ENCODE measurements at places on chromosomes 3 and 15. TPM values are rescaled to one million over a fixed set of nuclear protein-coding genes. Genes with fewer than 3 reads are reported as not detected.

GRCh38 chr3:180776433-180776832 is 97.1 kb upstream of the CCDC39 start:
- DNase-seq: no peak

DNA sequence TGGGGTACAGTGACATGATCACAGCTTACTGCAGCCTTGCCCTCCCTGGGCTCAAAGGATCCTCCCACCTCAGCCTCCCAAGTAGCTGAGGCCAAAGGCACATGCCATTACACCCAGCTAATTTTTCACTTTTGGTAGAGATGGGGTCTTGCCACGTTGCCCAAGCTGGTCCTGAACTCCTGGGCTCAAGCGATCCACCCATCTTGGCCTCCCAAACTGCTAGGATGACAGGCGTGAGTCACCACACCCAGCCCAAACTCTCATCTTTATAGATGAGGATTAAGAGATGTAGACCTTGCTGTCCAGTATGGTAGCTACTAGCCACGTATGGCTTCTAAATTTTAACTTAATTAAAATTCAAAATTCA is 4.4 kb upstream of the ABHD5 start:
- no peak for DNase-seq

DNA sequence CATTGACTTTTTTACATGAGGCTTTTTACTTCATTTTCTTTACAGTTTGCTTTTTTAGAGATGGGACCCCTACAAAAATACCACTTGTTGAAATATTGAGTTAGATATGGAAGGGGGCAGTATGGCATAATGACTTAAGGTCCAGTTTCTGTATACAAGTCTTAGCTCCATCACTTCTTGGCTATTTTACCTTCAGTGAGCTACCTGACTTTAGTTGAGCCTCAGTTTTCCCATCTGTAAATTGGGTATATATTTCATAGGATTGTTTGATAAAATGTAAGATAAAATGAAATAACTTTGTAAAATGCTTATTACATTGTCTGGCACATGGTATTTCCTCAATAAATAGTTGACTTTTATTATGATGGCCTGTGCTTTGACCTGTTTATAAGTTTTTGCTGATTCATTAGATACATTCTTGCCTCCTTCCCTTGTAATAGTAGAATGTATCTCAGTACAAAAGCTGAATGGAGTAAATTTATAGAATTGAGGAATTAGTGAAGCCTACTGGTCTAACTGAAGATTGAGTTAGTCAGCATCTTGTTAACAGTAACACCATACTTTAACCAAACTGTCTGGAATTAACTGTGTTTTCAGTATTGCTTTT is 27.6 kb downstream of the TBC1D23 start:
- DNase-seq: no peak

Gene SLC28A2
- total RNA-seq: not detected

- DNase-seq: no peak
Observed at GRCh38 chr3:16888785-16889607, 4.2 kb downstream of the PLCL2 start.

DNA sequence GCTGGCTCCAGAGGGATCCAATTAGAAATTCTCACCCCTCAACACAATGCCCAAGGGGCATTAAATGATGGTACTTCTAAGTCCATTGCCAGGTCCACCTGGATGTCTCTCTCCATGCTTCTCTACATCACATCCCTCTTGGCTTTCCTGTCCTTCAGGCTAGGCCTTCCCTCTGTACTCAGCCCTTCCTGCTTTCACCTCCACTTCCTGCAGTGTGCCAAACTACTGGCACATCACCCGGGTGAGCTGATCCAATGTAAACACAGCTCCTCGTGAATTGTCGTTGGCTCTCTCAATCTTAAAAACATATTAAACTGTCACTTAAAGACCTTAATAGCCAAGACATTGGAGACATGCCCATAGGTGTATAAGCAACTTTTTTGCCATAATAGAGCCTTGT is 4.0 kb downstream of the LMCD1 start:
- no peak for DNase-seq

- DNase-seq: no peak
Observed at GRCh38 chr15:42239528-42240182, 31.6 kb upstream of the VPS39 start.

GRCh38 chr3:196688349-196688748 is 23.7 kb downstream of the CEP19 start:
- DNase-seq: peak; percentile 69

DNA sequence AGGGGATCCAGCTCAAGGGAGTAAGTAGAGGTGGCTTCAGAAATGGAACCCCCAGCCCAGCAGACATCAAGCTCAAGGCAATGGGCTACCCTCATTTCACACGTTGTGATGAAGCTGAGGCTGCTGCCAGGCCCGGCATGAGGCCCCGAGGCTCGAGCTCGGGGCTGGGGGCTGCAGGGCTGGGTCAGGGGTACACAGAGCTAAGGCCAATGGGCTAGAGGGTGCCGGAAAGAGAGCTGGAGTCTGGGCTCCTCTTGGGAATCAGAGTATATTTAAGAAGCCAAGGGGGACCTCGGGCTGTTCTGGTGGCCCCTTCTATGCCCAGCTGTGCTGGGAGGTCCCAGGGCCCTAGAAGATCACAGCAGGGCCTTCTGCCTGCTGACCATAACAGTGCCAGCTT is 7.4 kb downstream of the PRSS50 start:
- peak; percentile 32 for DNase-seq

GRCh38 chr3:125125821-125126245 is 70.0 kb upstream of the HEG1 start:
- no peak for DNase-seq

- no peak for DNase-seq
Observed at GRCh38 chr3:178880274-178880673, 191.3 kb downstream of the ZMAT3 start.

Gene HRH1
- 5.3 TPM for total RNA-seq

Gene NR2E3
- not detected for total RNA-seq

- DNase-seq: no peak
Observed at GRCh38 chr3:73484656-73485248, 140.0 kb downstream of the PDZRN3 start.

DNA sequence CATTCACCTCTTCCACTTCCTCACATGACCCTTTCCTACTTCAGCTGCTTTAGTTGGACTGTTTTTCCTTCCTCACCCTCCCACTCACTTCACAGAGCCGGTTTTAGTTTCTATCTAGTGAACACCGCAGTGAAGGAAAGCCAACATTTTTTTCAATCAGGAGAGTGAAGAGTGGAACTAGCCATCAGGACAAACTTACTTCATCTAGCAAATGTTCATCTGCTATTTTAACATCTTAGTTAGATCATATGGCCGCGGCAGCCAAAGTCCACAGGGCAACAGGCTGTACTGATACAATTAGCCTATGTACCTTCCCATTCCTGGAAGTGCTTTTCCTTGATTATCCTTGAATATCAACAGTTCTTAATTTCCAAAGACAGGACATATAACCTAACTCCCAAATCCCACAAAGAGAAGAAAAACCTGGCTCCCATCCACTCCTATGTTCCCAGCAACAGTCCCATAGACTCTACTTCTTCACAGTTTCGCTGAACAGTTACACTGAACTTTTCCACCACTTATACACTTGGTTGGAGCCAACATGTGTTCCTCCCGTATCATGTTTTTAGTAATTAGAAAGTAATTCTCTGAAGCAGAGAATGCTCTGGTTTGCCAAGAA is 456.2 kb upstream of the THBS1 start:
- no peak for DNase-seq

Gene BRK1
- 126 TPM for total RNA-seq

GRCh38 chr3:99541181-99541580 is 97.2 kb upstream of the COL8A1 start:
- DNase-seq: no peak

Gene ADAM10
- 64.6 TPM for total RNA-seq

- no peak for DNase-seq
Observed at GRCh38 chr3:66603151-66603611, 102.4 kb upstream of the LRIG1 start.

Gene CTXN2
- total RNA-seq: not detected

GRCh38 chr3:36786921-36787890 is 22.9 kb upstream of the DCLK3 start:
- DNase-seq: no peak

GRCh38 chr15:59281699-59282098 is 75.1 kb downstream of the LDHAL6B start:
- no peak for DNase-seq

- DNase-seq: no peak
Observed at GRCh38 chr3:55272031-55272645, 215.0 kb downstream of the WNT5A start.

GRCh38 chr3:38364721-38365400 is 18.3 kb downstream of the XYLB start:
- no peak for DNase-seq

Gene CLDN11
- 22.2 TPM for total RNA-seq

- no peak for DNase-seq
Observed at GRCh38 chr3:4394048-4394447, 73.0 kb downstream of the SUMF1 start.

Gene TGM4
- total RNA-seq: not detected

DNA sequence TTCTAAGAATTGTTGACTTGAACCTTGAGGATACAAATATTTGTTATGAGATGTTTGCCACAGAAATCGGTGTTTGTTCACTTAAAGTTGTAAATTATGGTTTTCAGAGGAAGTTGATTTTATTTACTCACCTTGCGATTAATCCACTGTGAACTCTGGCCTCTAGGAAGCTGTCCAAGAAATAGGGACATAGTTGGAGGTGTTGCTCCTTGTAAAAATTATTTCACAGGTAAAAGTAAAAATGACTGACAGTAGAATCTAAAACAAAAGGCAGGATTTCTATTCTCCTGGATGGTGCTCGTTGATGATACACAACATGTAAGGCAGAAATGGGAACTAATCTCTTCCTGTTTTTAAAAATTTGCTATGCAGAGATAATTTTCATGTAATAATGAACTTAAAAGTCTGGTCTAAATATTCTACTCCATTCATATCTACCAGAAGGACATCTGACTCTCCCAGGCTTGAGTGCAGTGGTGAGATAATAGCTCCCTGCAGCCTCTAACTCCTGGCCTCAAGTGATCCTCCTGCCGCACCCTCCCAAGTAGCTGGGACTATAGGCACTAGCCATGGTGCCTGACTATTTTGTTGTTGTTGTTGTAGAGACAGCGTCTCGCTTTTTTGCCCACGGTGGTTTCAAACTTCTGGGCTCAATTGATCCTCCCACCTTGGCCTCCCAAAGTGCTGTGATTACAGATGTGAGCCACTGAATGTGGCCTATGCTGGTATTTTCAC is 17.1 kb upstream of the LZTFL1 start:
- DNase-seq: no peak

- no peak for DNase-seq
Observed at GRCh38 chr3:47645551-47645950, 66.9 kb upstream of the CSPG5 start.

Gene OR5K2
- total RNA-seq: not detected

Gene BBX
- 71.1 TPM for total RNA-seq

GRCh38 chr3:153552887-153553604 is 391.0 kb downstream of the RAP2B start:
- no peak for DNase-seq

GRCh38 chr3:62708638-62709373 is 166.4 kb downstream of the CADPS start:
- no peak for DNase-seq

DNA sequence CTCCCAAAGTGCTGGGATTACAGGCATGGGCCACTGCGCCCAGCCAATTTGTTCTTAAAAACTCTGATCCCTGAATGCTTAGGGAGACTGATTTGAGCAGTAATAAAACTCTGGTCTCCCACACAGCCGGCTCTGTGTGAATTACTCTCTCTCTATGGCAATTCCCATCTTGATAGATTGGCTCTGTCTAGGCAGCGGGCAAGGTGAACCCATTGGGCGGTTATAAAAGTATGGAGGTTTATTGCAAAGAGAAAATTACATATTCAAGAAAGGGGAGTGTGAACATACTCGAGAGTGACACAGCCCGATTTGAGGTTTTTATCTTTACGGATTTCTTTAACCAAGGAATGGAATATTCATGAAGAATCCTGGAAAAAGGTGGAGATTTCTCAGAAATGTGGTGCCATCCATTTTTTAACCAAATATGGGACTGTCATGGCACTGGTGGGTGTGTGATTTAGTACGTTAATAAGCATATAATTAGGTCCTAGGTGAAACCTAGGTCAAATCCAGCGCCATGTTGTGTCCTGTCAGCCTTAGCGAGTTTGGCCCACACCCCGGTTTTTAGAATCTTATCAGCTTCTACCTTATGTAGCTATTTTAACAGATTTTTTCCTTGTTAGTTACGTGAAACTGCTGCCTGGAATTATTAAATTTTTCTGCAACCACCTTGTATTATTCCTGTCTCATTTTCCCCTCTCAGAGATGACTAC is 7.2 kb upstream of the GMPS start:
- no peak for DNase-seq

DNA sequence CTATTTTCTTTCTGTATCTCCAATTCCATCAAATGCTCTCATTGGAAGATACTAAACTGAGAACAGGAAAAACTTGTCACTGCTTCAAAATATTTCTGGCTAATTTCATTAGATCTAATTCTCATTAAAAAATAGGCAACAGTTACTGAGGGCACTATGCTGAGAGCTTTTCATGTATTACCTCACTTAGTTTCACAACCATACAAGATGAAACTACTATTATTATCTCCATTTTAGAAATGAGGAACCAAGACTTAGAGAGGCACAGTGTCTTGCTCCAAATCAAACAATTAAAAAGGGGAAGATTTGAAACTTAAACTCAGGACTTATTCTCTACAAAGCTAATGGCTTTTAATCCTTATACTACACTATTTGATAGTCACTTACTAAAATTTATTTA is 7.2 kb upstream of the OTOL1 start:
- no peak for DNase-seq

Gene SAMMSON
- total RNA-seq: not detected

Gene FMN1
- total RNA-seq: 6.7 TPM

GRCh38 chr3:4830586-4830914 is 148.7 kb upstream of the BHLHE40 start:
- DNase-seq: no peak

- no peak for DNase-seq
Observed at GRCh38 chr3:186760141-186760833, 23.1 kb upstream of the EIF4A2 start.

- DNase-seq: no peak
Observed at GRCh38 chr3:127915937-127916493, 983 bp downstream of the KBTBD12 start.

Gene UBA5
- total RNA-seq: 33.6 TPM

- DNase-seq: no peak
Observed at GRCh38 chr15:80560601-80561400, 134.3 kb upstream of the ABHD17C start.

DNA sequence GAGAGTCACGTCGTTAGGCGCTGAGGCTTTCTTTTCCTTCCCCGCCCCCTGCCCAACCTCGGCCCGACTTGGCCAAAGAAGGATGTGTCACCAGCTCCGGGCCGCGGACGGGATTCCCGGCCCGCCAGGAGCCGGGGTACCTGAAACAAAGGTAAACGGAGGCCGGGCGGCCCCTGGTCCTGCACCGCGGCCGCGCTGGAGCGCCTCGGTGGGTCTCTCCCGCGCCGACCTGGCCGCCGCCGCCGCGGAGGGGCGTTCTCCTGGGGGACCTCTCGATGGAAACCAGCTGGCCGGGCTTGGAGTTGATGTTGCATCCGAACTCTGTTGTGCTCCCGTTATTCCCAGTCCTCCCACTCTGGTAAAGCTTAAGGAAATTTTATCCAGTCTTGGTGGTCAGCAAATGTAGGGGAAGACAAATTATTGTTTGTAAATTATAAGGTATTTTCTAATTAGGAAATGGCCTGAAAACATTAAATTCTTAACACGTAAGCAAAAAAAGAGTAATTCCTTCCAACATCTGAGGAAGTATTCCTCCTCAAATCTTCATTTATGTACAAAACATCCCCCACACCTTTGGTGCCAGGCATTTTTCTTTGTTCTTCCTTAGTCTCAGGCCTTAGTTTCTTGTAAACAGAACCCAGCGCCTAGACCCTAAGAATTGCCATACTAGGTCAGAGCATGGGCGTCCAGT is 888 bp downstream of the PPP2R3A start:
- no peak for DNase-seq
